ENCODE measurements at places on chromosomes 1 and 21. TPM values are rescaled to one million over a fixed set of nuclear protein-coding genes. Genes with fewer than 3 reads are reported as not detected.

CYP4A11 gene
- total RNA-seq = not detected

SELL gene
- total RNA-seq = 0.65 TPM

TRPM2 gene
- total RNA-seq = not detected

LRRC71 gene
- 0.32 TPM for total RNA-seq

LCK gene
- not detected for total RNA-seq

CNIH3 gene
- total RNA-seq = 1.9 TPM

CLCA1 gene
- not detected for total RNA-seq

MSH4 gene
- under 0.01 TPM for total RNA-seq

HAPLN2 gene
- not detected for total RNA-seq

MYBPH gene
- not detected for total RNA-seq
